Midbrain (tissue), 1 donor: ENCODE measurements at places on chromosomes 7 and 10.
A peak's percentile ranks its signal among the peaks of the same experiment; 100 is the strongest.

DNA sequence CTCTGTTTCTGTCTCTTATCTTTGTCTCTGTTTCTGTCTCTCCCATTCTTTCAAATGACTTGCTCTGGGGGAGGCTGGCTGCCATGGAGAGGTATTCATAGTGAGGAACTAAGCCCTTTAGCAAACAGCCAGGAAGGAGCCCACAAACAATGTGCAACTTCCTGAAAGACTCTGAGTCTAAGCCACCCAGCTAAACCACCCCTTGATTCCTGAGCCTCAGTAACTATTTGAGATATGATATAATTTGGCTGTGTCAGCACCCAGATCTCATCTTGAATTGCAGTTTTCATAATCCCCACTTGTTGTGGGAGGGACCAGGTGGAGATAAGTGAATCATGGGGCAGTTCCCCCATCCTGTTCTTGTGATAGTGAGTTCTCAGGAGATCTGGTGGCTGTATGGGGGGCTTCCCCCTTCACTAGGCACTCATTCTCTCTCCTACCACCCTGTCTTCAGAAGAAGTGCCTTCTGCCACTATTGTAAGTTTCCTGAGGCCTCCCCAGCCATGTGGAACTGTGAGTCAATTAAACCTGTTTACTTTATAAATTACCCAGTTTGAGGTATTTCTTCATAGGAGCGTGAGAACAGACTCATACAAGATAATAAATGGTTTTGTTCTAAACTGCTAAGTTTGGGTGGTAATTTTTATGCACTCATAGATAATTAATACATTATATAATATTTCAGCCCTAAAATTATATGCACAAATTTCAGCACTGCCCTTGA lies 121.2 kb upstream of the FOXP2 start:
- no peak for DNase-seq

- DNase-seq: peak; percentile 83
Measured at GRCh38 chr10:87053111-87053510, 33.0 kb downstream of the FAM25A start.

GRCh38 chr7:66558201-66558641 lies 70.5 kb upstream of the KCTD7 start:
- no peak for DNase-seq

DNA sequence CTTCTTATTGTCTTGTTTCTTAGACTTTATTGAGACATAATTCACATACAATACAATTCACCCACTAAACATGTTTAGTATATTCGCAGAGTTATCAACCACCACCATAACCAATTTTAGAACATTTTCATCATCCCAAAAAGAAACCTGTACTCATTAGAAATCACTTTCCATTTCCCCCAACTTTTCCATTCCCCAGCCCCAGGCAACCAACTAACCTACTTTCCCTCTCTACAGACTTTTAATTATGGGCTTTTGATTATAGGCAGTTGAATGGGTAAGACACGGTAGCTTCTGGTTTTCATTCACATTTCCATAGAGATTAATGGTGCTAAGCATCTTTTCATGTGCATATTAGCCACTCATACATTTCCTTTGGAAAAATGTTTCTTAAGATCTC lies 24.2 kb upstream of the OTUD1 start:
- DNase-seq: no peak

DNA sequence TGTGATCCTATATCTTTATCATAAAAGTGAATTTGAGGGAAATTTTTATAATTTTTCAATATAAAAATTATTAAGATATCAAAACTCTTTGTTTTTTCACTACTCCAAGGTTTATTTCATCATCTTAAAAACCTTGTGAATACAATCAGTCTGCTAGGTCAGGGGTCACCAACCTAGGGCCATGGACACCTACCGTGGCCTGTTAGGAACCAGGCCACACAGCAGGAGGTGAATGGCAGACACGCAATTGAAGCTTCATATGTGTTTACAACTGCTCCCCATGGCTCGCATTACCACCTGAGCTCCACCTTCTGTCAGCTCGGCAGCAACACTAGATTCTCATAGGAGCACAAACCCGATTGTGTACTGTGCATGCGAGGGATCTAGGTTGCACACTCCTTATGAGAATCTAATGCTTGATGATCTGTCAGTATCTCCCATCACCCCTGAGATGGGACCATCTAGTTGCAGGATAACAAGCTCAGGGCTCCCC lies 271.2 kb upstream of the C7orf33 start:
- DNase-seq: no peak

GRCh38 chr7:41586931-41587640 lies 115.8 kb downstream of the INHBA start:
- no peak for DNase-seq

DNA sequence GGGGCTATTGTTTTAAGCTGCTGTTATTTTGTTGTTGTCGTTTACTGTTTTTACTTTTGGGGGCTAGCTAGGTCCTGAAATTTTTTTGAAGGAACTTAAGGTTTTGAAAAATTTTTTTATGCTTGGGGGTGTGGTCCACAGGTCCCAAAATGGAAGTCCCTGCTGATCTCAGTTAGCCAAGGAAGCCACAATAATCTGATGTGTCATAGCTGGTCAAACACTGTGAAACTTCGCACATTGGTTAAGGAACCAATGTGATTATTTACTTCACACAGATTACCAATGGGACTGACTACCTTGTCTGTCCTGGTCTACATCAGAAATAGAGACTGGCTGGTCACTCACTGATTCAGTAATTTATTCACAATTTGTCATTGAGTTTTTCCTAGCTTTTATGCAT lies 29.5 kb upstream of the HYCC1 start:
- DNase-seq: no peak

DNA sequence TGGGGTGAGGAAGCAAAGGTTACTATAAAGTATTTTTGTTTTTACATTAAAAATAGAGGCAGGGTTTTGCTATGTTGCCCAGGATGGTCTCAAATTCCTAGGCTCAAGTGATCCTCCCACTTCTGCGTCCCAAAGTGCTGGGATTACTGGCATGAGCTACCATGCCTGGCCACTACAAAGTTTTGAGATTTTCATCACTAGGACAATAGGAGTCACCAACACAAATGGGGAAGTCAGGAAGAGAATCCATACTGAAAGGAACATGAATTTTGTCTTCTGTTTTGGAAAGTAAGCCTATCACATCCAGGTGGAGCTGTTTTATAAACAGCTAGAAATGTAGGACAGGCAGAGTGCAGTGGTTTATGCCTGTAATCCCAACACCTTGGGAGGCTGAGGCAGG lies 20.0 kb upstream of the CAPZA2 start:
- DNase-seq: no peak

DNA sequence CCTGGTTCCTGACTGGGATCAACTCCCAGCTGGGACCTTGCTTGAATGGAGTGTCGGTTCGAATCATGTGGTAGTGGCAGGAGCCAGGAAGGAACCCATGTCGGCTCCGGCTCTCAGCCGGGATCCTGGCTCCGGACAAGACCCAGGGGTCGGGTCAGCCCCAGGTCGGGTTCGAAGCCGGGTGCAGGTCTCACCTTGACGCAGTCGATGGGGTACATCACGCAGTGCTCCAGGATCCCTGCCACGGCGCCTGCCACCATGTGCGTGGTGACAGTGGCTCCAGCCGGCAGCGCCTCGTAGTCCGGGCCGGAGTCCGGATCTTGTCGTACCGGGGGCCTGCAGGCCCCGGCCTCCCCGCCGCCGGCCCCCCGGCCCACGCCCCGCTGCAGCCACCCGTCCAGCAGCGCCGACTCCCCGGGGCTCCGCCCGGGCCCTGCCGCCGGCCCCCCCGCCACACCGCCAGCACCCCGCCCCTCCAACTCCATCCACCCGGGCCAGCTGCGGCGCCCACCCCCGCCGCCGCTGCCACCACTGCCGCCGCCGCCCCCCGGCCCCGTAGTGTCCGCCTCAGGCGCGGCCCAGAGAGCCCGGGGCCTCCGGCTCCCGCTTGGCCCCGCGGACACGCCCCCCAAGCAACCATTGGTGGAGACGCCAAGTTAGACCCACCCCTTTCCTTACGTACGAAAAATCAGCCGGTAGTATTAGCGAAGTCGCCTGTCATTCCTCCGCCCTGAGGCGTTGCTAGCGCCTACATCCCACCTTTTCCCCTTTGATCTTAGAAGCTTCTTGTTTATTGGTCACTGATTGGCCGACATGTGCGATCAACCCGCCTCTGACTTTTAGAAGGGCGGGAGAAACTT lies at the start of gene SLC25A28:
TSS of gene SLC25A28 (minus strand) at position 589 of the 860 bp plus-strand sequence. CDS start at position 485, 104 bp downstream.
- DNase-seq: peak; percentile 99

DNA sequence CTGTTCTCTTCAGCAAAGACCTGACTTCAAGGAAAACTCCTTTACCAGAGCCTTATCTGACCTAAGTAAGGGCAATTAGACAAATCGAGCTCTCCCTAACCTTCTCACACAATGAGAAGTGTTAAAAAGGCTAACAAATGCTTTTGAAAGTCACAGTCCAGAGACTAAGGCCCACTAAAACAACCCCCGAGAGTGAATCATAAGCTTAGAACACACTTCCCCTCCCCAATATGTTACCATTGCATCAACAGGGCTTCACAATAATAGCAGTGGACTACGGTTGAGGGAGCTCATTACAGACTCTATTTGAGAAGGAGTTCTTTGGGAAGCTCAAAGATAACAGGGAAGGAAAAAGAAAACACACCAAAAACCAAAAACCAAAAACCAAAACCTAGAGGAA lies 28.6 kb upstream of the ZEB1 start:
- no peak for DNase-seq

DNA sequence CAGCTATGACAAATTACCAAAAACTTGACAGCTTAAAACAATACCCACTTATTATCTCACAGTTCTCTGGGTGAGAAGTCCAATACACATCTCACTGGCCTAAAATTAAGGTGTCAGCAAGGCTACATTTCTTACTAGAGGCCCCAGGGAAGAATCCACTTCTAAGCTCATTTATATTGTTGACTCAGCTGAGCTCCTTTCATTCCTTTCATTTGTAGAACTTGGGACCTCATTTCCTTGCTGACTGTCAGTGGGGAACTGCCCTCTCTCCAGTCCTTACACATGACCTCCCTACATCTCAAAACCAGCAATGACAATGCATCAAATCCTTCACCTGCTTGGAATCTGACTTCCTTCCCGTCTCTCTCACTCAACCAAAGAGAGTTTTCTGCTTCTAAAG lies 240.3 kb downstream of the IPMK start:
- no peak for DNase-seq

DNA sequence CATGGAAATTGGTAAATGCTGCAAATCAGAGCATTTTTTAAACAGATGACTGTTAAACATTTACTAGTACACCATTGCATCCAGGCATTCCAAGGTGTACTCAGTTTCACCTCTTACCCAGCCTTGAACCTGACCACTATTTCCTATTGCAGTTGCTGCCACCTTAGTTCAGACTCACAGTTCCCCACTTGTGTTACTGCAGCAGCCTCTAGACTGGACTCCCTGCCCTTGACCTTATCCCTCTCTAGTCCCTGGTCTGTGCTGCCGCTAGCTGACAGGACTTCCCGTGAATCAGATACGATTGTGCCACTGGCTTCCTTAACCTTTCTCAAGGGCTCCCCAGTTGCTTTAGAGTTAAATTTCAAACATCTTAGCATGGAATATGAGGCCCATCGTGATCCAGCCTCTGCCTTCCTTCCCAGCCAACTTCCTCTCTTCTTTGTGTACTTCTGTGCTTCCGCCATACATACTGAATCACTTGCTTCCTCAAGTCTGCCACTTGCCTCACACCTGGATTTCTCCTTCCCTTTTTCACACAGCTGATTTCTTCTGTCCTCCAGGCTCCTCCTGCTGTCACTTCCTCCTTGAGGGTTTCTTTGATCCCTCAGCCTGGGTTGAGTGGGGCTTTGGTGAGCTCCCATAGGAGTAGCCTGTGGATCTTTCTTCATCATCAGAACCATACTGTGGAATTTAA lies 118.7 kb upstream of the GJD4 start:
- no peak for DNase-seq

DNA sequence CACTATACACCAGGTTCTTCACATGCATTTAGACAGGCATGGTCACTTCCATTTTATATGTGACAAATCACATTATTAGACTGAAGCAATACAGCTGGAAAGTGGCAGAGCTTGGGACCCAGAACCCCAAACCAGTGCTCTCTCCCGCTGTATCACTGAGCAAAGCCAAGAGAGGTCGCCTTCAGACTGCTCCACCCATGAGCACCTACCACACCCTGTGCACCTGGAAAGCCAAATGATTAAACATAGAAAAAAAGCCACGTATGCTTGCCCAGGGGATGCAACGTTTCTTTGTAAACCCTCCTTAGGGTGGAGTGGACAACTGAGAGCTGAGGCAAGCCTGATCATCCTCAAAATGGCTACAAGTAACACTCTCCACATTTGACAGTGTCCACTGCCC lies 72.5 kb downstream of the CCDC6 start:
- no peak for DNase-seq

DNA sequence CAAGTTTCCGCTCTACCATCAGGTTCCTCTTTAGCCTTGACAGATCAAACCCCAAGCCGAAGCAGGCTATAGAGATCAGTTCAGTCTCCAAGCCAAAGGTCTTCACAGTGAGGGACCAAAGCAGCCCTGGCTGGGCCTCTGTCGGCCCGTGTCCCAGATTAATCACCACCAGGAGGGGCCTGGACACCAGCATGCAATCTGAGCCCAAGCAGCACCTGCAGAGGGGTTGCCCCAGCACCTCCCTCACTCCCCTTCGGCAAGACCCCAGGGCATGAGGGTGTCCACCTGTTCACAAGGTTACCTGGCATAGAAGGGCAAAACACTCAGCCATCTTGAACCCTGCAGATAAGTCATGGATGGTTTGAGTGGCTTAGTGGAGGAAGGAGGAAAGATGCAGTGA lies 36.0 kb downstream of the FBXW4 start:
- DNase-seq: no peak

- DNase-seq: peak; percentile 8
Measured at GRCh38 chr10:106515206-106515790, 649.2 kb downstream of the SORCS1 start.

DNA sequence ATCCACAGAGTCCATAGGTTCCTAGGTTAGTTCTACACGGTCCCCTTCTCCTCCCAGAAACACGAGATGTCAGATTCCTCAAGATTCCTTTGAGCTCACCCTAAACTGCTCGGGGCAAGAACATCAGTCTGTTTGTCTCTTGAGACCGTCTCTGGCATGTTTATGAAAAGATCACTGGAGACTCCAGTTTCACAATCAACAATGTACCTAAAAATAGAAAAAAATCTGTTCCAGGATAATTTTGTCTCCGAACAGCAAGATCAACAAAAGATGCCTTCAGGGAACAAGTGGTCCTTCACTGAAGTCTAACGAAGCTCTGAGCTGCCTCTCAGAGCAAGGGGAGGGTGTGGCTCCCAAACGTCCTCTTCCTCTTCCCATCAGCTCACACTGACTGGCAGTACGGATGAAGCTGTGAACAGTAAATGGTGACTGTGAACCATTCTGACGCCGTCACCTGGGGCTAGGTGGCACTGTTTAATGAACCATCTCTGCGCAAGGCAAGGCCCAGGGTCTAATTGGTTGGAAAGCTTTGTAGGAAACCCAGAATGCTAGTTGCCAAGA lies 156.2 kb upstream of the LYZL1 start:
- no peak for DNase-seq

DNA sequence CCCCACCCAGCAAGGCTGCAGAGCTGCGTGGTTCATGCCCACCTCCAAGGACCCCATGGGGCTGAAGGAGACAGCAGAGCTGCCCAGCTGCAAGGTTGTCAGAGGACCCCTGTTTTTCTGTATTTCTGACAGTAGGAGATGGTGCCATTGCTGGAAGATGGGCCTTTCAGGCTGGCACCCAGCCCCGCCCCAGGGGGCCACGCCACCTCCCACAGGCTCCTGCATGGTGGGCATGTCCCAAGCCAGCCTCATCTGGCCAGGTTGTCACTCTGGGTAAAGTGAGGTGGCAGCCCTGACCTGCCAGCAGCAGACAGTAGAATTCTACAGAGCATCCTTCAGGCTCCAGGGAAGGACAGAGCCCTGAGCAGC lies 75.5 kb upstream of the RET start:
- DNase-seq: no peak

GRCh38 chr7:21361413-21362125 lies 66.3 kb upstream of the SP4 start:
- DNase-seq: no peak

GRCh38 chr10:11639362-11639761 lies 27.9 kb upstream of the USP6NL start:
- DNase-seq: no peak
